Karpas-422 (cell line): ENCODE measurements at places on chromosomes 2 and 18. TPM values are rescaled to one million over a fixed set of nuclear protein-coding genes. Genes with fewer than 3 reads are reported as not detected.

GRCh38 chr18:56021809-56022195 lies 433.8 kb upstream of the TCF4 start:
- no peaks in the 10 kb centered on the region for H3K27me3 ChIP-seq
- H3K4me3 ChIP-seq = no peak overlapping the region
- DNase-seq = no peak
- H3K4me1 ChIP-seq = no peaks in the 10 kb centered on the region
- H3K27ac ChIP-seq = no peak overlapping the region

DNA sequence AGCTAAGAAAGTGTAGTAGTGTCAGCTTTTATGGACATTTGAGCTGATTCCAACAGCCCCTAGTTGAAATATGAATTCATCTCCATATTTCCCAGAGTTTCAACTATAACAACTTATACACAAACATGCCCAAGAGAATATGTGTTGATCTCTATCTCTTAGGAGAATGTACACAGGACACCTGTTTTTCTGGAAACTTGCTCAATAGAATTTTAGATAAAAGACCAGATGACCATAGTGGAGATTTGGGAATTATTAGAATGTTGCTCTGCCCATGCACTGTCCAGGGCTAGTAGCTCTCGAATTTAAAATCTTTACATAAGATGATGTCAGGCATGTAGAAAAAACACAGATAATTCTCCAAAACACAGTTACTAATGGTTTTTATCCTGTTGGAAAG lies 162.3 kb upstream of the VRK2 start:
- no peaks in the 10 kb centered on the region for H3K27me3 ChIP-seq
- no peak for DNase-seq
- H3K36me3 ChIP-seq = no peaks in the 10 kb centered on the region
- no peaks in the 10 kb centered on the region for H3K4me1 ChIP-seq
- no peak overlapping the region for H3K27ac ChIP-seq

DNA sequence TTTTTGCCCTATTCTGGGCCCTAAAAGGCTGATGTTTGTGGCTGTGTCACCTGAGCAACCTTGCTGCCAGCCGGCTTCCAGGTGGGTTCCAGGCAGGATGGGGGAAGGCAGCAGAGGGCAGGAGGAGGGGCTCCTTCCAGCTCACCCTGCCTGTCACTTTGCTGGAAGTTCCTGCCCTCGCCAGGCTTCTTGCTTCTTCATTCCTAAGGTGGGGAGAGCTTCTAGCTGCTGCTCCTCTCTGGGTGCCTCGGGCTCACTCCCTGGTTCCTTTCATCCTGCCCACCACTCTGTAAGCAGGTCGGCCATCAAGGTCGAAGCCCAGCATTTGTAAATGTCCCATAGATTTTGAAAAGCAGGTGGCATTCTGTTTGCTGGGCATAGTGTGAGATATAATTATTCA lies 249.4 kb upstream of the HS6ST1 start:
- no peaks in the 10 kb centered on the region for H3K36me3 ChIP-seq
- H3K4me1 ChIP-seq = no peaks in the 10 kb centered on the region
- DNase-seq = no peak
- H3K4me3 ChIP-seq = no peak overlapping the region
- no peaks in the 10 kb centered on the region for H3K27me3 ChIP-seq

DNA sequence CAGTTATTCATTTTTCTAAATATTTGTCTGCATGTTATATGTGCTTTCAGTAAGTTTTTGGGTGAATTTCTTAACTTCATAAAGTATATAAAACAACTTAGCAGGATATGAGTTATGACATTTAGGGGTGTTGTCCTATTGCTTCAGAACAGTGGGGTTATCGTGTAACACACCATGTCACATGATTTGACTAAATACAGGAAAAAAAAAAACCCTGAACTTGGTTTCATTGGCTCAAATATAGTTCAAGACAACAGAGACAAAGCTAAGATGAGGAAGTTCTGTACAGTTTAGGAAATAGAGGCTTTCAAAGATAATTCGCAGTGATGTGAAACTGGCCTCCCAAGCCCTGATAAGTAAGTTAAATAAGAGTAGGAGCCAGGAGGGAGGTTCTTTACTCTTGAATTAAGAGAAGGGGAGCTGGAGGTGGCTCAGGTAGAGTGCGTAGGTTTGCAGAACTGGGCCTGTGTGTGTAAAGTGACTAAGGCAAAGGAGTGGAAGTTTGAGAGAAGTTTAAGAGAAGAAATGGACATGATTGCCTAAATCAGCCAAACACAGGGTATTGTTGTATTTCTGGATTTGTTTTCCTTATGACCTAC lies 53.9 kb downstream of the LIMS1 start:
- peaks cover 11% of the 10 kb centered on the region for H3K4me1 ChIP-seq
- H3K36me3 ChIP-seq = no peaks in the 10 kb centered on the region
- H3K27me3 ChIP-seq = no peaks in the 10 kb centered on the region
- DNase-seq = peak; percentile 67
- no peak overlapping the region for H3K27ac ChIP-seq
- no peak overlapping the region for H3K4me3 ChIP-seq

GRCh38 chr18:62069556-62069955 lies 117.3 kb downstream of the PIGN start:
- H3K27ac ChIP-seq = no peak overlapping the region
- no peak overlapping the region for H3K4me3 ChIP-seq
- no peak for DNase-seq
- no peaks in the 10 kb centered on the region for H3K27me3 ChIP-seq
- no peaks in the 10 kb centered on the region for H3K4me1 ChIP-seq

- no peaks in the 10 kb centered on the region; the same call in 1 of the 2 replicates for H3K27me3 ChIP-seq
- peak overlapping the region; percentile 82 for H3K4me3 ChIP-seq
- peak; percentile 68 for DNase-seq
- H3K4me1 ChIP-seq = peaks cover 23% of the 10 kb centered on the region
Observed at GRCh38 chr2:169693360-169693759, 845 bp downstream of the CFAP210 start.

DNA sequence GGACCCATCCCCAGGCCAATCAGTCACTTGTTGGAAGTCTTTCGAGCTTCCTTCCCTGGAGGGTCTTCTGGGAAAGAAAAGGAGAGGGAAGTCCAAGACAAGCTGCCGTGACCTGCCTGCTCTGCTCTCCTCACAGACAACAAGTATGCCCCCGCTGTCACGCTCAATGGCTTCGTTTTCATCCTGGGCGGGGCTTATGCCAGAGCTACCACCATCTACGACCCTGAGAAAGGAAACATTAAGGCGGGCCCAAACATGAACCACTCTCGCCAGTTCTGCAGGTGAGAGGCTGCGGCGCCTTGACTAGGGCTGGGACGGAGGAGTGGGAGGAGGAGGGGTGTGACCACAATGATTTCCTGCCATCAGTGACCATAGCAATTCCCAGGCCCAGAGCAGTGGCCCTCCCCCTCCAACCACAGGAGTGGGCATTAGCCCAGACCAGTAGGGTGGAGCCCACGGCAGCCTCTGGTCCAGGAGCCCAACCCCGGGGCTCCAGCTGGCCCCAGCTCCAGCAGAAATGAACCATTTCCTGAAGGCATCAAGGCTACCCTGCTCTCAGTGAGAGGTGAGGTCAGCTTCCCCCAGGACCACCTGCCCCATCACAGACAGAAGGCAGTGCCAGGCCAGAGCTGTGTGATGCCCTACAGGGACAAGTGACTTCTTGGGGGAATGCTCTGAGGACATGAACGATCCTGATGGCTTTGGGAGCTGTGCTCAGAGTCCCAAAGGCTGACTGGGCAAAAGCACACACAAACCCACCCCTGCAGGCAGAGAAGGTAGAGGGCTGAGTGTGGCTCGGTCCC lies 223.1 kb downstream of the ATAD2B start:
- H3K27me3 ChIP-seq = no peaks in the 10 kb centered on the region
- H3K27ac ChIP-seq = no peak overlapping the region
- no peak overlapping the region for H3K4me3 ChIP-seq
- no peaks in the 10 kb centered on the region for H3K36me3 ChIP-seq

GRCh38 chr2:197079832-197080555 lies 153.5 kb upstream of the PGAP1 start:
- no peaks in the 10 kb centered on the region for H3K4me1 ChIP-seq
- no peak overlapping the region for H3K4me3 ChIP-seq
- peaks cover 53% of the 10 kb centered on the region for H3K36me3 ChIP-seq
- H3K27ac ChIP-seq = no peak overlapping the region
- no peak for DNase-seq
- no peaks in the 10 kb centered on the region for H3K27me3 ChIP-seq

RUFY4 gene
- total RNA-seq = 0.11 TPM in 1 of 2 replicates, not detected in the other

TTC27 gene
- 20.4 and 26.8 TPM in 2 replicates for total RNA-seq

FSIP2 gene
- not detected in 2 replicates for total RNA-seq

PROKR1 gene
- total RNA-seq = not detected in 2 replicates
